ENCODE measurements at places on chromosomes 7 and 10.

DNA sequence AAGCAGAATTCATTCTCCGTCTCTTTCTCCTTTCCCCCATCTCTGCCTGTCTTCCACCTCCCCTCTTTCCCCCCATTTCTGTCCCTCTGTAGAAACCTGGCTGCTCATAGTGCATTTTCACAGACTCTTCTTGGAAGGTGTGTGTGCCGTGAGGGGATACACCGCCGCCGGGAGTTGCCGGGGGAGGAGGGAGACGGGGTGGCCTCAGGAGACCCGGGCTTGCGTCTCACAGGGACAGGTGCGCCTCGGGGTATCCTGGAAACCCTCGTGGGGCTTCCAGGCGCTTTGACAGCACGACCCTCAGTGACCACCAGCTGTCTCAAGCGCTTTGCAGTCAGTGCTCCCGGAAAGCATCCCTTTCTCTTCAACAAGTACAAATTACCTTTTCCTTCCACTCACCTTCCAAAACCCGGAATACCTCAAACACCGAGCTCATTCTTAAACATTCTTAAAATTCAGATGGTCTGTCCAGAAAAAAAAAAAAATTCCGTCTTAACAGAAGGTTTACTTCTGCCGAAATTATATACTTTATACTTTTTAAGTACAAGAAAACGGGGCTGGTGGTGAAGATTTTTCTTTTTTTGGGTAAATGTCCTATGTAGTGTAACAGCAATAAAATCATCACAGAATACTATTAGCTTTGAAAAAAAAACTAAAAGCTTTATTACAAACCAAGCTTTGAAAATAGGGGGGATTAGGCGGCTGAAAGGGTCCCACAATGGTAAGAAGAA, 8.2 kb downstream of the EMX2 start:
- no peak for DNase-seq

DNA sequence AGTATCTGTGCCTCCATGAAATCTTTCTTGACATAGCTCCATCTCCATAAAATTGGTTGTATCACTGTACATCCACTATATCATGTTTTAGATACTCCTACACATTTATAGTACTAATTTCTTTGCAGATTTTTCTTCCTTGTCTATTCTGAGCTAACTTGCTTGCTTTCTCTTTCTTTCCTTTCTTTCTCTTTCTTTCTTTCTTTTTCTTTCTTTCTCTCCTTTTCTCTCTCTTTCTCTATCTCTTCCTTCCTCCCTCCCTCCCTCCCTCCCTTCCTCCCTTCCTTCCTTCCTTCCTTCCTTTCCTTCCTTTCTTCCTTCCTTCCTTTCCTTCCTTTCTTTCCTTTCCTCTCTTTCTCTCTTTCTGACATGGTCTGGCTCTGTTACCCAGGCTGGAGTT, 23.7 kb downstream of the TASOR2 start:
- DNase-seq = no peak

DNA sequence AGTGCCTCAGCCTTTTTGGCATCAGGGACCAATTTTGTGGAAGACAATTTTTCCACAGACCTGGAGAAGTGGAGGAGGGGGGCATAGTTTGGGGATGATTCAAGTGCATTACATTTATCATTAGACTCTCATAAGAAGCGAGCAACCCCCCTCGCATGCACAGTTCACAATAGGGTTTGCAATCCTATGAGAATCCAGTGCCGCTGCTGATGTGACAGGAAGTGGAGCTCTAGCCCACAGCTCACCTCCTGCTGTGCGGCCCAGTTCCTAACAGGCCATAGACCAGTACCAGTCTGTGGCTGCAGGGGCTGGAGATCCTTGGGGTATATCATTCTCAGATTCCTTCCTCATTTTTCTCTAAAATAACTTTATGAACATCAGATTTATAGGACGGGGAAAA, 50.8 kb downstream of the ATAD1 start:
- DNase-seq = peak; percentile 94

DNA sequence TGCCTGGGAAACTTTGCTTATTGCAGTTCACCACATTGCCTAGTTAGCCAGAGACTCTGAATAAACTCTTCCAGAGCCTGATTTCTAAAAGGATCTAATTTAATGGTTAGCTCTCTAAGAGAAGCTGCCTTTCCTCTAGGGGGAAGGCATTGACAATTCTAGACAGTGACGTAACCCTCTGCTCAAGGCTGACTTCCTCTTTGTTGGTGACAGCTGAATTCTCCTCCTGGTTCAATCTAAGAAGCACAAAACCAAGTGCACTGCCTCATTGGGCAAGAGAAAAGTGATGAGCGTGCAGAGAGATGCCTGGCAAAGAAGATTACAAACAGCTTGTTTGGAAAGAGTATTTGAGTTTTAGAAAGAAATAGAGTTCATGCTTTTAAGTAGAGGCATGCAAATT, 102.7 kb downstream of the MACC1 start:
- DNase-seq = peak; percentile 90

DNA sequence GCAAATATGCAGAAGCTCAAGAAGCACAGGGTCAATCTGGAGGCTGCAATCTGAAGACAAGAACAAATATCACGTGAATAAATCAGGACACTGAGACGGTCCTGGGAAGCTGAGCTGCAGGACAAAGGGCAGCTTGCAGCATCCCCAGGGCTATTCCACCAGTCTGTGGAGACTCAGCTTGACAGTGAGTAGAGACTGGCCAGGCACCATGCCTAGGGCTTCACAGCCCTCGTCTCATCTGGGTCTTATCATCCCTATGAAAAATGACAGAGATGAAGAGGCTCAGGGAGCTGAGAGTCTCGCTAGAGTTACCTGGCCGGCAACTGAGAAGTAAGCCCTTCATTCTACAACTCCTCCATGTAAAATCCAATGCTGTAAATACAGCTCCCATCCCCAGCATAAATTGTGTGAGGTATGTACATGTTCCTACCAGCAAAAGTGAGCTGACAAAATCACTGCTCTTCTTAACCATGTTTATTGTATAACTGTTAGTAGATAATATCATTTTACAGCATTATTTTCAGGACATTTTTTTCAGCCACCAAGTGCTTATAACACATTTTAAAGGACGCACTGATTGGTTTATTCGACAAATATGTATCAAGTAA, 186.6 kb upstream of the IGFBP3 start:
- DNase-seq = no peak

DNA sequence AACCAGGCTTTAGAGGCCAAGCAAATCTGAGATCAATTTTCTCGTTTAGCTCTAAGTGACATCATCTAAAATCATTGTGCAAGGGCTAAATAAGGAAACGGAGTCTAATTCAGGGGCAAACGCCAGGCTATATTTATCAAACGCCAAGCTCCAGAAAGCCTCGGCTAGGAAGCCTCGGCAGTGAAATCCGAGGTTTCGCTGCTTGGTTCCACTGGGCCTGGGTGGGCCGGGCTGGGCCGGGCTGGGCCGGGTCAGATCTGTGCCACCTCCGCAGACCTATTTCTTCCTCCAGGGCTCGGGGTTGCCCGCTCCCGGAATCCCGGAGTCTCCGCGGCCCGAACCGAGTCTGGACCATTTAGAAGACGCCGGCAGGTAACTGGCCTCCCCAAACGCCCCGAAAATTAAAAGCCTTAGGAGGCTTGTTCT, 459 bp upstream of the FEZF1 start:
- DNase-seq = no peak

DNA sequence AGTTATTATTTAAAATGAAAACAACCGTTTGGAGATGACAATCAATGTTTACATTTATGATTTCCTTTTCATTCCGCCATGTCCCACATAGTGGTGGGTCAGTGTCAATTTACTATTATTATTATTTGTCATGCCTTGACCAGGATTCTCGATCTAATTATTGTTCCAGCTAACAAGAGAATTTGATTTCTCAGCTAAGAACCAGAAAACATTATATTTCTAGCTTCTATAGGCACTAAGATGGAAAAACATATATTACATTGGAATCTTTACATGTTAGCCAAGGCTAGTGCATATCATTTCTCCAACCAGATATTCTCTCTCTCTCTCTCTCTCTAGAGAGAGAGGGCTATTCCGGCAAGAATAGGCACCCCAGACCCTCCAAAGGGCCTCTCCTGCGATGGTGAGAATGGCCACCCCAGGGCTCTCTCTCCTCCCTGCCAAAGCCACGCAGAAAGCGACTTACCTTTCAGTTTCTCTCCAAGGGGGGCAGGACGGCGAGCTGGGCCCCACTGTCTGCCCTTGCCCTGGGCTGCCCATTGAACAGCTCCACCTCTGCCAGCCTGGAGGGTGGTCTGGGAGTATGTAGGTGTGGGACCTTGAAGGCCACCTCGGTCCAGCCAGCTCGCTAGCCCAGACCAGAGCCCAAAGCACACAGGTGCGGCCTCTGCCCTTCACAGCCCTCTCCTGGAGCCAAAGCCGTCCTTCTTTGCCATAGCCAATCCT, 2.4 kb downstream of the HOXA3 start:
- DNase-seq = no peak

DNA sequence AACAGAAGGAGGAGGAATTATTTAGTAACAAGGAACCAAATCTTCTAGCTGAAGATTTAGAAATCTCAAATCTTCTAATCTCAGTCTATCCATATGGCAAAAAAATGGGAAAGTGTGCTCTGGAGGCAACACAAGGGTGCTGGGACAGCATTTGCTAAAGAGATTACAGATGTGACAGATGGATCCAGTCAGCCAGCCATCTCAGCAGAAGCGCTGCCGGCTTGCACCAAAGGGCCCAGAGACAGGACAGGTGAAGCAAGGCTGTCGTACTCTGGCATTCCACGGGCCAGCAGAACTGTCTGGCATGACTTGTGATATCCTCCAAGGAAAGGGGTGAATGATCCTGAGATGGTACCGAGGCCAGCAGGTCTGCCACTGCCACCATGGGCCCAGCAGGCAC, 45.7 kb upstream of the GJD4 start:
- no peak for DNase-seq

- DNase-seq = no peak
Measured at GRCh38 chr10:122293156-122293960, 22.3 kb downstream of the BTBD16 start.

DNA sequence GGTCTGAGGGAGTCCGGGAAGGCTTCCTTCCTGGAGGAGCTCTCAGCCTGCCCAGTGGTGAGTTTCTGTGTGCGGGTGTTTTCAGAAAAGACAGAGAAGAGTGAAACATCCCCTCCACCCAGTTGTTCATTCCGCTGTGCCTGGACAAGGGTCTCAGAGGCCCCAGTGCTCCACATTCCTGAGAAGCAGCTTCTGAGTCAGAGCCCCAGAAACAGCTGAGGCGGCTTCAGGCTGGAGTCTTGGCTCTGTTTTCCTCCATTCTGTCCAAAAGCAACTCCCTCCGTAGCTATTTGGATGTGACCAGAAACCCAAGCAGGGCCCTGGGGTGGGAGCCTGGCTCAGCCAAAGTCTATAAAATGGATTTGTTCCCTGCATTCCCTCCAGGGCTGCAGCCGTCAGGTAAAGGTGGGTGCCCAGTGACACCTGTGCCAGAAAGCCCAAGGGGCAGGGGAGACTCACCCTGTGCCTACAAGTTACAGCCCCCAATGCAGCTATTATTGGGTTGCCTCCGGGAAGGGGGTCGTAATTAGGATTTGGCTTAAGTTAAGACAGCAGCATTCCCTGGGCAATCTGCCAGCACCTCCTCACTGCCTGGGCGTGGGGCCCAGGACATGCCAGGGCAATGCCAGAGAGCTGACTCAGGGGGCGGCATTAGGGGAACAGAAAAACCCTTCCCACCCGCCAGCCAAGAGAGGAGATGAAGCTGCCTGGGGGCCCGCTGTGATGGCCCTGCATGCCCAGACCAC, 13.1 kb upstream of the CAMK2G start:
- DNase-seq = no peak

DNA sequence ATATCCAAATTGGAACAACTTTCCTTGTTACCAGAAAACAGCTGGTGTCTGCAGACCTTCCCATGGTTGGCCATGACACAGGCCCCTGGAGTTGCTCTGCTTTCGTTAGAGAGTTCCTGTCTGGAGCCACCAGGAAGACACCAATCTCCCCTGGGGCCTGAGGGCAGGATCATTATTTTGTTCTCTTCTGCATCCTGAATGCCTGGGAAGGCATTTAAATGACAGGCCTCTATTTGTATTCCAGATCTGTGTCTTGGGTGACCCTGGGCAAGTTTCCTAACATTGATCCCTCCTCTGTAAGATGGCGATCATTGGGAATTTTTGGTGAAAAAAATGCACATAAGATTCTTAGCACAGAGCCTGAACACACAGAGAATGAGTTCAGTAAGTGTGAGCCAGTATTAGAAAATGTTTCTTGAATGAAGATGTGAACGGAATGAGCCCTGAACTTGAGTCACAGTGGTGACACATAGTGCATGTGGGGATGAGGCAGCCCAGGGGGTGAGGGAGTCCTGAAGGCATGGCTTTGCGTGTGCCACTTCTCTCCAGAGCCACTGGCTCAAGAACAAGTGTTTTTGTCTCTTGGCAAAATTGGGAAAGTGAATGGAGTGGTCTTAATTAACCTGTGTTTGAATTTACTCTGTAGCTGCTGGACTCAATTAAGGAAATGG, 28.4 kb downstream of the BMPER start:
- no peak for DNase-seq

DNA sequence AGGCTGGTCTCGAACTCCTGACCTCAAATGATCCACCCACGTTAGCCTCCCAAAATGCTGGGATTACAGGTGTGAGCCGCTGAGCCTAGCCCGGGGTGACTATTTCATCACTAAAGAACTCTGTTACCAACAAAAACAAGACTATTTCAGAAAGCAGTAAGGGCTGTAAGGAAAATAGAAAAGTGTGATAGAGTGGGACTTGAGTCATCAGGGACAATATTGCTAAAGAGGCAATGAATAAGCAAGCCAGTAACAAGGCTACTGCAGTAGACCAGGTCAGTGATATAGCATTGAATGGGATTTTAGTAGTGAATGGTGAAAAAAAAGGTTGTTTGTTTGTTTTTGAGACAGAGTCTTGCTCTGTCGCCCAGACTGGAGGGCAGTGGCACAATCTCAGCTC, 51.7 kb downstream of the SVOPL start:
- peak; percentile 38 for DNase-seq

DNA sequence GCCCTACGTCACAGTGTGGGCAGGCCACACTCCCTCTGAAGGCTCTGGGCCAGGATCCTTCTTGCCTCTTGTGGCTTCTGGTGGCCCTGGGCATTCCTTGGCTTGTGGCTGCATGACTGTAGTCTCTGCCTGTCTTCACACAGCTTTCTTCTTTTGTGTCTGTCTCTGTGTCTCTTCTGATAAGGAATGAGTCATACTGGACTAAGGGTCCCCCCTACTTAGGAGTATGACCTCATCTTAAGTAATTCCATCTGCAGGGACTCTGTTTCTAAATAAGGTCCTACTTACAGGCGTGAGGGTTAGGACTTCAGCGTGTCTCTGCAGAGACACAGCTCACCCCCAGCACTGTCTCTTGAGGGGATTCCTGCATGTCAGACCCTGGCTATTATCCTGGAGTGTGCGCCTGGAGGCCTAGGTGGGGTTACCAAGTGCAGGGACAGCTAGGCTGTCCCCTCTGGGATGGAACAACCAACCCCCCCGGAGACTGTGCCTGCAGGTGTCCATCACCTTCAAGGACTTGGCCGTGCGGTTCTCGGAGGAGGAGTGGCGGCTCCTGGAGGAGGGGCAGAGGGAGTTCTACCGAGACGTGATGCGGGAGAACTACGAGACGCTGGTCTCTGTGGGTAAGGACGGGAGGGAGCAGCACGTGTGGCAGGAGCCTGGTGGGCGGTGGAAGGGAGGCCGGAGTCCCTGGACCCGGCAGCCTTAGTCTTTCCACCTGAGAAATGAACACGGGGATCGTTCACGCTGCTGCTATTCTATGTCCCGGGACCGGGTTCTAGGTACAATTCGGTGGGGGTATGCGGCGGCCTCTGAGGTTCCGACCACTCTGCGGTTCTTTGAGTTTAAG, 54.1 kb downstream of the ZNF467 start:
- DNase-seq = peak; percentile 74
